ENCODE measurements at places on chromosomes 7 and 10.

DNA sequence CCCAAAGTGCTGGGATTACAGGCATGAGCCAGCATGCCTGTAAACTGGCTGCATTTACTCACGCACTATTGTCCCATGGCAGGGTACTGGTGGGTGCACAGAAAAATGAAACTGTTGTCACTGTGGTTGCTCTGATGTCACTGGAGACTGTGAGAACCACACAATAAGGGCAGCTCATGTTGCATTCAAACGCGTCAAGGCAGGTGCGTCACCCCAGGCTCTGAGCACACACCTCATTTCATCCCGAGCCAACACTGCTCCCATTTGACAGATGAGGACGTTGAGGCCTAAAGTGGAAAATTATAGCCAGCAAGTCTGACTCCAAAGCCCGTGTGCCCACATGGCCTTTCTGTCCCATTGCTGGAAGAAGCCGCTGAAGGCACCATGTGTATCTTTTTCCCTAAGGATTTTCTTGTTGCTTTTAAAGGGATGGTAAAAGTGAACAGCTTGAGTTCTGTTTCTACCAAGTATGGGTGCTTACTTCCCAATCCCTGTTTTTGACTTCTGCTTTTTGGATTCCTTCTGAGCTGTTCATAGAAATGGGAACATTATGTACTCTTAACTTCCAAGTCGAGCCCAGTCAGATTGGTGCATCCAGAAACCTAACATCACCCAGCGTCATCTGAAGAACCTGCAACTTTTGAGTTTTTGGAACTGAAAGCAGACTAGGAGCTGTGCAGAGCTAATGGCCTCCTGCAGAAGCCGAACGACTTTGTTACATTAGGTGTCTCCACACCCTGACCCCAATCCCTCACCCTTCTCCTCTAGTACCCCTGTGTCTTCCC lies 60.1 kb upstream of the CARD11 start:
- no peak for DNase-seq

- no peak for DNase-seq
Observed at GRCh38 chr7:44678101-44678470, 70.6 kb upstream of the ZMIZ2 start.

GRCh38 chr7:41117431-41117830 lies 585.5 kb downstream of the INHBA start:
- DNase-seq, result no peak

- no peak for DNase-seq
Observed at GRCh38 chr10:11303361-11304170, 285.9 kb downstream of the CELF2 start.

- DNase-seq, result no peak
Observed at GRCh38 chr10:123583639-123584418, 82.3 kb upstream of the GPR26 start.

GRCh38 chr10:89829887-89830269 lies 128.5 kb downstream of the KIF20B start:
- DNase-seq, result no peak

- DNase-seq, result no peak
Observed at GRCh38 chr10:77625379-77625778, 12.2 kb downstream of the KCNMA1 start.

DNA sequence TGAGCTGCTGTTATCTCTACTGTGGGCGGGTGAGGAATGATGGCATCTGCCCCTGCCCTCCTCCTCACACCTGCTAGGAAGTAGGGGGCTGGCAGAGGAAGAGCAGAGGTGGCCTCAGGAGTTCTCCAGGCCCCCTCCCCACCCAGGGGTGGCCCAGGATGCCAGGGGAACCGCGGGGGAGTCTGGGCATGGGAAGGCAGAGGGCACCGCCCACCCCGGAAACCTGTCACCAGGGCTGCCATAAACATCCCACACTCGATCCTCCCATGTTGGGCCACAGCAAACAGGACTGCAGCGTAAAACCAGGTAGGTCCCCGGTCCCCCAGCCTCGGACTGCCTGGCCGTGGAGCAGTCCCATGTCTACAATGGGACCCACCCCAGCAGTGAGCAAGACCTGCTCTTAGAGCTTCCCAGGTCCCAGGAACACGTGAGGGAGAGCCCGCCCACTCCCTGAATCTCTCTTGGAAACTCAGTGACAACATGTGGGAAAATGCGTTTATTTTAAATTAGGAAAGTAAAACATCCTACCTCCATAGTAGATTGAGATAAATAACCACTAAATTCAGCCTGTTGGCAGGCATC lies 23.4 kb downstream of the EBF3 start:
- DNase-seq, result no peak

DNA sequence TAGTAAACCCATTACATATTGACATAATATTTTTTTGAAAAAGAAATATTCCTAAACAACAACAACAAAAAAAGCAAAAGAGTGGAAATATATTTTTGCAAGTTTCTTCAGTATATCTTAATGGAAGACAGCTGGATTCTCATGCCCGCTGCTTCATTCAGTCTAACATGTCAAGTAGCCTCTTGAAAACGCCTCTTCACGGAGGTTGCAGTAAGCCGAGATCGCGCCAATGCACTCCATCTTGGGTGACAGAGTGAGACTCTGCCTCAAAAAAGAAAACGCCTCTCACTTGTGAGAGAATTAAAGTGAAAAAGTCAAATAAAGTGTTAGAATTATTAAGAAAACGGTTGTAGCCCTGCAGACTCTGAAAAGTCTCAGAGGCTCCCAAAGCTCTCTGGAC lies 1.3 kb downstream of the CUTC start:
- DNase-seq, result no peak

- DNase-seq, result no peak
Observed at GRCh38 chr7:105439174-105439893, 50.6 kb upstream of the SRPK2 start.

GRCh38 chr10:103726637-103727036 lies 128.7 kb downstream of the SH3PXD2A start:
- no peak for DNase-seq

DNA sequence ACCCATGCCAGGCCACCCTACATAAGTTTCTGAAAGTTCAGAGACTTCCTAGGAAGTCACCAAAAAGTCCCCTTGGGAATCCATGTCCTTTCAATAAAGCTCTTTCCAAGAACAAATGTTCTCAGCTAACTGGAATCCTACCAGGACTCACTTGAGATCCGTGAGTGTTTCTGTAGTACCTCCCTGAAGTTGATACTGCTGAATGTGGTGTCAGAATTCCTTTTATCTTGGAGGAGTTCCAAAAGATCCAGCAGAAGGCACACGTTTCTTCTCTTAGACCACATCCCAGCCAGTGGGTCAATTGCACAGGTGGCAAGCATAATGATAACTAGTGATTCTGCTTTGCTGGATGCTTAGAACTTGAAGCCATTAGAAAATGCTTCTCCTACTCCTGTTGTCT lies 689.7 kb upstream of the IGFBP3 start:
- no peak for DNase-seq

Data from CD8-positive, alpha-beta T cell (primary cell).